Lung (tissue), 17 donors: ENCODE measurements at places on chromosomes 7 and 10. TPM values are rescaled to one million over a fixed set of nuclear protein-coding genes. Genes with fewer than 3 reads are reported as not detected.

- DNase-seq = no peak
These were observed 42.0 kb upstream of the DNAJB6 start for GRCh38 chr7:157294773-157295172.

DNA sequence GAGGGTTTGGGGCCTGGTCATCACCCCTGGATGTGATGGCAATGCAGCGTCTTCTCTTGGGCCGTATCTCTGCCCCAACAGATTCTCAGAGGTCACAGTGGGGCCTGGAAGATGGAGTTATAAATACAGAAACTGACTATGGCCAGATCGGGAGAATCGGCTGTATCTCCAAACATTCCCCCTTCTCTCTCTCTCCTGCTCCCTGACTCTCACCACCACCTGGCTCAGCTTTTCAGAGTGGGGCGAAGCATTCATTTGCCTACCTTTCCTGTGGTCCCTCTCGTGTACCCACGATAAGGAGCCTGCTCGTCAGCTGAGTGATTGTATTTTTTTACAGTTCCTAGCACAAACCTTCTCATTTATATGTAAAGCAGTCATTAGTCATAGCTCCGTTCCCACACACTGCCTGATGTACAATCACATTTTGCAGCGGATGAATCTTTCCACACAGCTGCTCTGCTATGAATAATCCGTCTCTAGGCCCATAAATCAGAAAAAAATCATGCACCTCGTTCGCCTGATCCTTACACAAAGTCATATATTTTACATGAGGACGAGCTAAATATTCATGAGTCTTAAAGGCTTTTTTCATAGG is 23.2 kb upstream of the BTRC start:
- no peak for DNase-seq

The RELN gene
- 7.7 TPM for total RNA-seq

The CAV1 gene
- 616 TPM for total RNA-seq

The AGMO gene
- total RNA-seq = 0.74 TPM
